ENCODE measurements at places on chromosomes 3 and 15. TPM values are rescaled to one million over a fixed set of nuclear protein-coding genes. Genes with fewer than 3 reads are reported as not detected.
A peak's percentile ranks its signal among the peaks of the same experiment; 100 is the strongest.

DNA sequence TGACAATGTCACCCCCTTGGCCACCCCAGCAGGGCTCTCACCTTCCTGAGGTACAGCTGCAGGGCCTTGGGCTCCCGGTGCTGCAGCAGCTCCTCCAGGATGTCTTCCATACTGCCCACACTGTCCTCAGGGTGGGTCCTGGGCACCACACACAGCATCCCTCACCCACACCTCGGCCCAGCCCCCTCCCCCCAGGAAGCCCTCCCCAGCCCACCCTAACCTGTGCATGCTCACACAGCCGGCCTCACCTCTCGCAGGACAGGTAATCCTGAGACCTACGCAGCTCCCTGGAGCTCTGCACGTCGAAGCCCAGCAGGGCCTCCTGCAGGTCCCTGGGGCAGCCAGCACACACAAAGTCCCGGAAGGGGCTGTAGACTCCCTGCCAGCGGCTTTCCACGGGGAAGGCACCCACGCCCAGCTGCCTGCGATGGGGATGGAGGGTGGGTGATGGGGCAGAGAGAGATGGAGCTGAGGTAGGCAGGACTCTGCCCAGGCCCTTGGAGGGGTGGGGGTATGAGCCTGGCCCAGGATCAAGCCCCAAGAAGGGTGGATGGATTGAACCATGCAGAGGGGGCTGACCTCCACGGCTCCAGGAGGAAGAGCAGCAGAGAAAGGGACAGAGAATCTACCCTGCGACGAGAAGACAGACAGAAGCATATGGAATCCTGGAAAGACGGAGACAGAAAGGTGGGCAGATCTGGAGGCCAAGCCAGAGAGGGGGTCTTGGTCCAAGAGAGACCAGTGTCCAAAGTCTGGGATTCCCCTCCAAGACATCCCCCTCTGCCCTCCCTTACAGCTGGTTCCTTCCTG, 16.7 kb downstream of the ALS2CL start:
- no peak for DNase-seq

DNA sequence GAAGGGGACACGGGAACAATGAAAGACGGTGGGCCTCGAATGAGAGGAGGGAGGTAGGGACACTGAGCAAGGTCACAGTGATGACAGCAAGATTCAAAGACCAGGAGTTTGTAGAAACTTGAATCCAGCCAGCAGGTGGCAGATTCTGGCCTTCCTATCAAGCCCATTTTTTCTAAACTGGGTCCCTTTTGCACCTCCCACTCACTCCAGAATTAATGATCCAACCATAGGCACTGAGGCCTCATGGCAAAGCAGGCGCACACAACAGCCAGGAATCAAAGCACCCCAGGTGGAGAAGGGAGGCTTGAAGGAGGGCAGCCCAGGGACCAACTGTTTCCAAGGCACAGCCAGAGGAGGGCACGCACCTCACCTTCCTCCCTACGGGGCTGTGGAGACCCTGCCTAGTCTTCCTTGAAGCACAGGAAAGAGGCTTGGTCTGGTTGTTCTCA, 90.2 kb downstream of the ANP32A start:
- peak; percentile 76 for DNase-seq

- peak; percentile 19 for DNase-seq
Measured at GRCh38 chr15:88605189-88606069, 15.7 kb upstream of the AEN start.

Gene EPHA6
- not detected for polyA plus RNA-seq

GRCh38 chr15:38652183-38652794, 87.7 kb upstream of the RASGRP1 start:
- DNase-seq: no peak

DNA sequence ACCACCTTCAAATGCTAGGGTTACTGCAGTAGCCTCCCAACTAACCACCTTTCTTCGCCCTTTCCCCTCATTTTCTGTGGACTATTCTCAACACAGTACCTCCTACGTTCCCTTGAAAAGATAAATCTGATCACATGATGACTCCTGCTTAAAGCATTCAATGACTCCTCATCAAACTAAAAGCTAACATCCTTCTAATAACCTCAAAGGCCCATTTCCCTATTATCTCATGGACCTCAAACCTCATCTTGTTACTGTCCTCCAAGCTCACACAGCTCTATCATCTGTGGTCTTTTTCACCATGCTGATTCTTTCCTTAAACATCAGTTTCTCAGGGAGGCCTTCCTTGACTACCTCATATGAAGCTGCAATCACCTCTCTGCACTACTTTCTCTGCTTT, 29.6 kb downstream of the GADL1 start:
- no peak for DNase-seq

- DNase-seq: no peak
Measured at GRCh38 chr15:93018574-93018973, 70.4 kb downstream of the RGMA start.

DNA sequence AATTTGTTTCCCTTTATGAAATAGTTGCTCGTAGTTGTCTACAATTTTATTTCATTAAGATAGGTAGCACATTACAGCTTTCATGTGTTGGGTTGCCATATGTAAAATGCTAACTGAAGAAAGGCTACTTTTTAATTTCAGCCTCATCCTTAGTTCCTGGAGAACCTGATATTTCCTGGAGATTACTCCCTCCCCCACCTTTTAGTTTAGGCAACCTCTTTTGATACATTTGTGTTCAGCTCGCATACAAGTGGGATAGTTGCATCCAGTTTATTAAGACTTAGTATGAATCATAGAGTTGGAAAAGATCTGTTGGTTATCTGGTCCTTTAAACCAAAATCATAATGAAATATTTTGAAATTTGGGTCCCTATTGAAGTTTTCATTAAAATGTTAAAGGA, 6.0 kb downstream of the SETD5 start:
- DNase-seq: no peak

DNA sequence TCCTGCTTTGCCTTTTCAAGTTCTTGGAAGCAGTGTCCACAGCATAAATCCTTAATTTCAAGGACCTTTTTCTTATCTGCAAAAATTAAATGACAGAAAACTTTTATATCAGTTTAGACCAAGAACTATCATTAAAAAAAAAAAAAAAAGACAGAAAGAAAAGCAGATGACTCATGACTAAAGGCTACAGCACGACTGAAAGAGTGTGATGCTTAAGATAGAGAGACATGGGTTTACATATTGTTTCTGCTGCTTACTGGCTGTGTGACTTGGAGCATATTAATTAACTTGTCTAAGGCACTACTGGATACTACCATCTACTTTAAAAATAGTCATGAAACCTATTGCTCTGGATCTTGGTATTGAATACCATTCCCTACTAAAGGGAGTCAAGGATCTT, 62.3 kb downstream of the CEP152 start:
- DNase-seq: no peak

Gene TGM5
- not detected for polyA plus RNA-seq

- no peak for DNase-seq
Measured at GRCh38 chr3:49568965-49569364, 14.7 kb downstream of the BSN start.

DNA sequence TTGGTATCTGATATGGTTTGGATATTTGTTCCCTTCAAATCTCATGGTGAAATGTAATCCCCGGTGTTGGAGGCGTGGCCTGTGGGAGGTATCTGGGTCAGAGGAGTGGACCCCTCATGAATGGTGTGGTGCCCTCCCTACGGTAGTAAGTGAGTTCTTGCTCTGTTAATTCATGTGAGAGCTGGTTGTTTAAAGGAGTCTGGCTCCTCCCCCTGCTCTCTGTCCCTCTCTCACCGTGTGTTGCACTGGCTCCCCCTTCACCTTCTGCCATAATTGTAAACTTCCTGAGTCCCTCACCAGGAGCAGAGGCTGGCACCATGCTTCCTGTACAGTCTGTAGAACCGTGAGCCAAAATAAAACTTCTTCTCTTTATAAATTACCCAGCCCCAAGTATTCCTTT, 246.9 kb upstream of the AGTR1 start:
- no peak for DNase-seq

GRCh38 chr3:53708001-53708621, 138.1 kb downstream of the CHDH start:
- no peak for DNase-seq

Gene C3orf85
- not detected for polyA plus RNA-seq

- no peak for DNase-seq
Measured at GRCh38 chr15:68525815-68526214, 53.0 kb upstream of the CORO2B start.

DNA sequence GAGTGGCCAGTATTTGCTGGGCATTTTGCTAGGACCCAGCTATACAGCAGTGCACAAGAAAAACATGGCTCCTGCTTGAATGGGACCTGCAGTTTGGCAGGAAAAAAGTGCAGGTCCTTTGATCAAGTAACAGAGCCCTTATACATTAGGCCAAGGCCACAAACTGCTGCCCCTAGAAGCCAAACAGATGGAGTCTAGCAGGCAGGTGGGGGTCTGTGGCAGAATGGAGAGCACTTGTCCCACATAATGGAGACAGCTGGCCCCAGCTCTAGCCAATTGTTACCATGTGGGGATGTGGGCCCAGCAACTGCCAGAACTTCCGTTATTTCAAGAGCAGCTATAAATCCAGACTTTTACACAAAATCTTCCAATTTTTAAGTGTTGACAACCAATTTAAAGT, 79.3 kb downstream of the SHQ1 start:
- no peak for DNase-seq

DNA sequence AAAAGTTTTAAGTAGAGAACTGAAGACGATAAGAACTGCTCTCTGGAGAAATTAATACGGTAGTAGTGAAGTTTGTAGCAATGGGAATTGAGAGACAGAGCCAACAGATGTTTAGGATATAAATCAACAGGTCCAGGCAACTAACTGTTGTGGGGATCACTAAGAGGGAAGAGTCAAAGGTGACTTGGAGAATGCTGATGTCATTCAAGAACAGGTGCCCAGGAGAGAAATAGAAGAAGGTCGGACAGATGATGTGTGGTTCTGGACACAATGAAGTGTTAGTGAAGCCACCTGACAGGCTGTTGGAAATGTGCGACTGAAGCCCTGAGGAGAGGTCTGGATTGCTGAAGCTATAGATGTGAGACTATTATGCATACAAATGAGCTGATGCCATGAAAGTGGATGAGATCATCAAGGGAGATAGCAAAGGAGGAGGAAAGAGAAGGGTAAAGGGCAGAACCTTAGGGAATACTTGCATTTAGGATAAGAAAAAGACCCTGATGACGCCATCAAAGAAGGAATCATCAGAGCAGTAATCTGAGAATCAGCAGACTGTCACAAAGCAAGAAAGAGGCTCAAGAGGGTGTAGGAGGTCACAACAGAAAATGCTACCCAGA, 183.7 kb downstream of the FRMD5 start:
- no peak for DNase-seq

DNA sequence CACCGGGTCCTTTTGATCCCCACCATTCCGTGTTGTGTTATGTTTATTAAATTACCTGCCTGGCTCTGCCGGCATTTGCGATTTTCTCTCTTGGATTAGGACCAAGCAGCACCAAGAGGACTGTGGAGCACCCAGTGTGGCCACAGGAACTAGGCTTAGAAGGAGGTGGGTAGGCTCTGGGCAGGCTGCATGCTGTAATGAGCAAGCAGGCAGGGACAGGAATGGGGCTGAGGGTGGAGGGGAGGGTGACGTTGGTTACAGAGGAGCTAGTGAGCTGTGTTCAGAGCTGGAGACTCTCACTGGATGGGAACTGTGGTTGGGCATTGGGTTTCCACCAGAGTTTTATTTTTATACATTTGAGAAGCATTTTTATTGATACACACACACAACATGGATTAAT, 7.9 kb upstream of the SCN5A start:
- no peak for DNase-seq

- peak; percentile 96 for DNase-seq
Measured at GRCh38 chr3:9976721-9977709, 9.6 kb downstream of the EMC3 start.

- DNase-seq: peak; percentile 97
Measured at GRCh38 chr3:110521019-110521418, 550.6 kb upstream of the NECTIN3 start.

DNA sequence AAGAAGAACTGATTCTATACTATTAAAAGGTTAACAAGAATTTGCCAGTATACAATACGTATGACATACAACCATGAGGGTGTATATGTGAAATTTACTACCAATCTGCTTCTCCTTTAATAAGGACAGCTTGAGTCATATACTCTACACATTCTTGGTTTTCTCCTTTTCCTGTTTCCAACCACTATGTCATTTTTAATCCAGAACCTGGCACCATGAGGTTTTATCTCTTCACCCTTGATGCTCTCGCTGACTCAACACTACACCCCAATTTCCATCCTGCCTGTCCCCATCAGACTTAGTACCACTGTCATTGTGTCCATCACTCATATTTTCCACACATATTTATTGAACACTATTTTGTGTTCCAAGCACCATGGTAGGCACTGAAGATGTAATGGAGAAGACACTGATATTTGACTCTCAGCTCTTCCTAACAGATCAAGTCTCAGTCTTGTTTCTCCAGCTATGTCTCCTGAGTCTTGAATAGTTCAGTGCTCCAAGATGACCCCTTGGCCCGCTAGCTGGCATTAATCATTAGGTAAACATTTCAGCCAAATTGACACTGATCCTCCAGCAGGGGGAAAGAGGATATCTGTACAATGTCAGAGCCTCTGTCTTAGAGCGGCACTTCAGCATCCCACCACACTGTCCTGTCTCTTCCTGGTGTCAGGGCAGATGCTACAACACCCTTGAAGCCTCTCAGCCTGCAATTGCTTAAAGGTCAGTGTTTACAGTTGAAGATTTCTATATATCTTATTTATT, 11.2 kb upstream of the COL8A1 start:
- peak; percentile 45 for DNase-seq

- no peak for DNase-seq
Measured at GRCh38 chr3:4864503-4864902, 114.7 kb upstream of the BHLHE40 start.
